Large intestine (tissue), 12 donors: ENCODE measurements at places on chromosomes 12 and 14.

- DNase-seq = no peak
These were observed 15.3 kb upstream of the NUDT14 start for GRCh38 chr14:105196265-105196960.

- DNase-seq = no peak
These were observed 5.9 kb downstream of the RIN3 start for GRCh38 chr14:92519246-92520101.

DNA sequence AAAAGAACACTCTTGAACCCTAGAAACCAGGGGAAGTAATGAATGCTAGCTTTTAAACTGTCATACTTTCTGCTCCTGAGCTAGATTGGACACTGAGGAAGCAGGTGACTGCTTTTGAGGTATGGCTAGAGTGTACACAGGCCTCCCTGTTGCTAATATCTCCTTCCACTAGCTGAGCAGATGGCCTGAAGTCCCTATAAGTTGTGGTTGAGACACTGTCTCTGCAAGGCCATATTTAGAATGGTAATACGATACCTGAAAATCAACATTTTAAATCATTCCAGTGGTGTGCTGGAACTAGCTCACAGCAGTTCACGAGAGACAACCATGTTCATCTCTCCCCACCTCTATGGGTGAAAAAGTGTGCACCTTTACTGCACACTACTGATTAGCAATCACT is 46.4 kb upstream of the BMP4 start:
- no peak for DNase-seq

DNA sequence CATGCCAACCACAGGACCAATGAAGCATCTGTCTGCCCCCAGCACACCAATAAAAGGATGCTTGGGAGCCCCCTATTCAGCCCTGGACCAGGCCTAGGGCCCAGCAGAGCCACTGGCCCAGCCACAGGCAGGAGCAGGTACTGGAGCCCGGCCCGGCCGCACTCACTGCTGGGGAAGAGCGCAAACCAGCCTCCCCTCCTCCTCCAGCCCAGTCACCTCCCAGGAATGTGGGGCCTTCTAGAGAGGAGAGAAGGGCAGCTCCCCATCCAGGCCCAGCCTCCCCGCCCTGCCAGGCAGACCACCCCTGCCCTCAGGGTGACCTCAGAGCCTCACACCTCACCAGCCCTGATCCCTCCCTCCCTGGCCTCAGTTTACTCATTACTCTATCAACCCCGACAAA is 56.2 kb downstream of the CCNK start:
- no peak for DNase-seq

DNA sequence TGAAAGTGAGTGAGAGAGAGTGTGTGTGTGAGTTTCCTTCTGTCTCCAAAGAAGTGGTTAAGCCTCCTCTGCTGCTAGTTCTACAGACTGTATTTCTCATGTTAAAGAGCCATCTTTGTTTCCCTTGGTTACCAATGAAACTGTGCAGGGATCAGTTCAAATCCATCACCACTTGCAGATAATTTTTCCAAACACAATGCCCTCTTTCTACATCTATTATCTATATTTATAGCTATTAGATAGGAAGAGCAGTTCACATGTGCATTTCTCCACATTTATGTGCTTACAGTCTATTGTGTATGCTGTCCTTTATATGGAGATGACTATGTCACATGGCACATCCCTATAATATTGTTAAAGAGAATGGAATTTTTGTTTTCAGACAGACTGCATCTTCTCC is 2.2 kb upstream of the DAAM1 start:
- DNase-seq = no peak

DNA sequence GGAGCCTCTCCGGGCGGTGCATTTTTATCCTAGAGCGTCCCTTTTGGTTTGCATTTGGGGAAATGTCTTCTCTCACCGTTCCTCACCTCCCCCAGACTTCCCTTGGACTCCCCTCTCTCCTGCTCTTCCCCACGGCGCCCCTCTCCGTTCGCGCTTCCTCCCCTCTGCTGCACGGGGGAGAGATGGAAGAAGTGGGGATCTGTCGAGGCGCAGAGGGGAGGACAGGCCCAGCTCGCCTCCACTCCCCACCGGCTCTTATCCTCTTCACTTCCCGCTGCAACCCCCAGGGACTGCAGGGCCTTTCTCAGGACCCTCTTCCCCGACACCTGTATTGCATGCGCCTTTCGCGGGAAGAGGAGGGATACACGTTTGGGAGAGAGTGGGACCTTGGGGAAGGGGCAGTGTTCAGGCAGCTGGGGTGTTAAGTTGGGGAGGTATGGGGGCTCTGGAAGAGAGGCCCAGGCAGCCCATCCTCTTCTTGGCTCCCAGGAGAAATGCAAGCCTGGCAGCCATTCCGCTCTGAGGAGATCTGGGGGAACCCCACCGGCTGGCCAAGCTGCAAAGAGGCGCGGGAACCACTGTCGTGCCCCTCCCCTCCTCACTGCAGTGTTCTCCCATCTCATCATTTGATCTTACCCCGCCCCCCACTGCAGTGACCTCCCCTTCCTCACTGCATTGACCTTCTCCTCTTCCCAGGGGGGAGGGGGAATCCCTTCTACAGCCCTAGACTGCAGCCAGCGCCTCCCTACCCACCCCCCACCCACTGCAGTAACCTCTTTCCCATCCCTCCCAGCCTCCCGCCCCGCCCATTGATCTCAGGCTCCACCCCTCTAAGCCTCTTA is 788 bp downstream of the ENO2 start:
- DNase-seq = no peak
